GF-D8 (cell line): ENCODE measurements at places on chromosomes 16 and 17.

GRCh38 chr17:42050393-42051012 is at the start of gene C17orf113:
TSS of gene C17orf113 (minus strand) at chr17:42050601. CDS start at chr17:42043376, 7,225 bp downstream.
- no peak for DNase-seq

GRCh38 chr17:63486317-63487013 is 9.6 kb downstream of the ACE start:
- no peak for DNase-seq

- DNase-seq = no peak
These were observed 44.7 kb downstream of the COG7 start for GRCh38 chr16:23408242-23408822.

DNA sequence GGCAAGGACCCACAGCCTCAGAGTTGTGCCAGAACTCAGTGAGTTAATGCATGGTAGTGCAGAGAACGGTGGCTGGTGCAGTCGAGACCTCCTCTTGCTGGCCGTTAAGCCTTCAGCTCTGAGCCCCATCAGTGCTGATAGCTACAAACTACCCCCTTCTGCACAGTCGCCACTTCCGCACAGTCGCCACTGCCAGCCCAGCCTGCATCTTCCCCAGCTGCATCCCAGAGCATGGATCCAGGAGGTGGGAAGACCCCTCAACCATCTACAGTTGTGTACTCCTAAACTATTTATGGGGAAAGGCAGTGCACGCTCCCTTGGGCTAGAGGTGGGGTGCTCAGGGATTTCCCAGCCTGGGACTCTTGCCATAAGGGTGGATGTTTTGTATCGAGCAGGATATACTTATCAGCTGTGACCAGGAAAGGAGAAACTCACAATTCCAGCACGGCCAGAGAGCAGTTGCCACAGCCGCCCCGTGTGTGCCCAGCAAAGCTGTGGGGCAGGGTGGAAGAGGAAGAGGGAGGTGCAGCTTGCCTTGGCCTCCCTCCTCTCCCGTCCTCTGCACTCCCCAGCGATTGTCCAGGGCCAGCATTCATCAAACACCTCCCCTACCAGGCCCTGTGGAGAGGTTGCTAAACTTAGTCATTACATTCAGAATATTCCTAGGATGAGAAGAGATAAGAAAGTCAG is 49.5 kb upstream of the CMIP start:
- no peak for DNase-seq

DNA sequence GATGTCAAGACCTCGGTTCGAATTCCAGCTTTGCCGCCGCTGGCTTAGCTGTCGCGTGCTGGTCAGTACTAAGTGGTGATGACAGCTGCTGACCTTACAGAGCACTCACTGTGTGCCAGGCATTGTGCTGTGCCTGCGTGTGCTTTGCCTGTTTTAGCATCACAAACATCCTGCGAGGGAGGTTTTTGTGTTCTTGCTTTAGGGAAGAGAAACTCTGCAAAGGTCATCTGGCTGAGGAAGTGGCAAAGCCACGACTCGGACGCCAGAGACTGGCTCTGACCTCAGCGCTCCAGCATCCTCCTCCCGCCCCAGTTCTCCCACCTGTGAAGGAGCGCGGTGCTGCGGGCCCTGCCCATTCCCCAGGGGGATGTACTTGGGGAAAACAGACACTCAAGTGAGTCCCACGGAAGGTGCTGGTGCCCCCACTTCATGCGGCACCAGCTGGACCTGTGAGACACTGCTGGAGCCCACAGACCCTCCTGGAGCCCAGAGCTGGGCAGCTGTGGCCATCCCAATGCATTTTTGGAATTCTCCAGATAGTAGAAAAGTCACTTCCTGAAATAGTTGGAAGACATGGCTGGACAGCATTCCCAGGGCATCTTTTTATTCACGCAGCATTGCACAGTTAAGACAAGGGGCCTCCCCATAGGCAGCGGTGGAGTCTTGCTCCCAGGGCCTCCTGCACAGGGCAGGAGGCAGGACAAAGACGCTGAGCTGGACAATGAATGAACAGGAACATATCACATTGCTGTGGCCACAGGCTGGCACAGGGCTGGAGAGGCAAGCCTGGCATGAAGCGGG is 20.0 kb upstream of the HERPUD1 start:
- no peak for DNase-seq

GRCh38 chr17:75457047-75457654 is 716 bp downstream of the TMEM94 start:
- DNase-seq = no peak

DNA sequence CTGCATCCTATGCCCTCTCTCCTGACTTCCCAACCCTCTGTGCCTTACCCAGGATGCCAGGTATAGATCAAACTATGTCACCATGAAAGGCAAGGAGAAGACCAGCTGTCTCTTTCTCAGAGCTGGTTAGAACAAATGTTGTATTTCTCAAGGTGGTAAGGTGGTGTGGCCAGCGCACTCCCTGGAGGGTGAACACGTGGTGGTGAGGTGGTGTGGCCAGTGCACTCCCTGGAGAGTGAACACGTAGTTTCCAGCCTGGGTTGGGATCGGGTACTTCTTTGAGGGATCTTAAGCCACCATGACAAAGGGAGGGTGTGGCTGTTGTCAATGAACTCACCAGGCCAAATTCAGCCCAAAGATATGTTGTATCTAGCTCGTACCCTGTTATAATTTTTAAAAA is 26.8 kb downstream of the KATNIP start:
- no peak for DNase-seq

DNA sequence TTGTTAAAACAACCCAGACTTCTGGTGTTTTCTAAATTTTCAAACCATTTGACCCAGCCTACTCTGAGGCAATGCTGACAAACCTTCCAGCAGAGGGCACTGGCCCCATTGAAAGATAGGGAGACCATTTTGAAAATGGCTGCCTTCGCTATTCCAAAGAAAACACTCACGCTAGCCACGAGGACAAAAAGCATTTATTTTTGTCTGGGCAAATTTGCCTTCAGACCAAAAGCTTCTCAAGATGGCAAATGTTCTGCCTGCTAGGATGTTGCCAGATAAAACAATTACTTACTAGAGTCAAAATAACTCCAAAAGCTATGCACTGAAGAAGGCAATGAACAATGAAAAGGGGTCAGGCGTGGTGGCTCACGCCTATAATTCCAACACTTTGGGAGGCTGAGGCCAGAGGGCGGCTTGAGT is 296.7 kb upstream of the IRX5 start:
- no peak for DNase-seq

- peak; percentile 60 for DNase-seq
These were observed 6.2 kb downstream of the UNKL start for GRCh38 chr16:1408171-1408837.

DNA sequence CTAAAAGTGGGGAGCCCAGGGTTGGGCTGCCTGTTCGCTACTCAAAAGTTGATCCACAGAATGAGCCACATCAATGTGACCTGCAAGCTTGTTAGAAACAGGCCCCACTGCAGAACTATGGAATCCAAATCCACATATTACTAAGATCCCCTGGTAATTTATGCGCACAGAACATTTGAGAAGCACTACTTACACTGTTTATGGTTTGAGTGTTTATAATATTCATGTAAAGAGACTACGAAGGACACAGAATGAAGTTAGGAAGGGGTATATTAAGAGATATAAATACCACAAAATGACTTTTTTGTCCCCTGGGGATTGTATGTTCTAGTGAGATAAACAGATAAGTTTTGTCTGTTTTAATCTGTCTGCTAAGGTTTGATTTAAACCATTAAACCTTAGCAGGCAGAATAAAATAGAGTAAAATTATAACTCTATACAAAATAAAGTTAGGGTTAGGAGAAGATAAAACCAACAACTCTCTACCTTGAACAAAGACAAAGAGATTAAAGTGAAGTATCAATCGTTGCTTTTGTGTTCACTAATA is 666.9 kb upstream of the SOX9 start:
- DNase-seq = no peak
